CD4-positive, alpha-beta T cell treated with Interleukin-10 for 1 hour (primary cell): ENCODE measurements at places on chromosomes 12 and 14.

GRCh38 chr14:24853446-24853845, 196.5 kb downstream of the STXBP6 start:
- no peak for DNase-seq

GRCh38 chr12:23587833-23588559, 361.5 kb downstream of the SOX5 start:
- DNase-seq = no peak

DNA sequence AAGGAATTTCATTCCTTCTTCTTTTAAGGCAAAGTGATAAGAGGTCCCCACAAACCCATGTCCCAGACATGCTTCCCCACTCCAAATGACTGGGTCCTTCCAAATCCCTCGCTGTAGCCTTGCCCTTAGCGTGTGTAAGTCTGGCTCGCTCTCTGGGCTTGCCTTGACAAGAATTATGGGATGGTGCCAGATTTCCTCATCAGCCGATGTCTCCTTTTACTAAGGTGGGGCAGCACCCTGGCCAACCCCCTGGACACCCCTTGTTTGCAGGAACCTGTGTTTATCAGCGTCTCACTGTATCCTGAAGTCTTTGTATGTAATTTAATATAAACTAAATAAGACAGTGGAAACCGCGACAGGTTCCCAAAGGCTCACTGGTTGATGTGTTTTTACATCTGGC, 493.3 kb downstream of the EGLN3 start:
- no peak for DNase-seq

DNA sequence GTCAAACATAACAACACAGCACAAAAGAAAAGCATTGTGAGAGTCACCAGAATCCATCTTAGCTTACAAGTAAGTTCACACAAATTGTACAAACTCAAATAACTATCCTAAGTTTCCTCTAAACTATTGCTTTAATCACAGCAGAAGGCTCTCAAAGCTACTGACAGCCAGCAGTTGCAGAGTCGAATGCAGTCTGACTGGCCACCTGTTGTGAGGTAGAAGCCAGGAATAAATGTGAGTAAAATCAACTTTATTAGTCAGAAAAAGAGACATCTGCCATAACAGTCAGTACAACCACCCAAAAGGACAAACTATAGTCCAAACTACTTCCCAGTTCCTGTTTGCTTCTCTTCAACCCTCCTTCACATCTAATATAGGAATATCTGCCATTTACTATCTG, 231.7 kb upstream of the USP15 start:
- no peak for DNase-seq

GRCh38 chr14:87652278-87652677, 340.7 kb downstream of the GALC start:
- DNase-seq = no peak

- no peak for DNase-seq
These were observed 465.3 kb downstream of the RAD51B start for GRCh38 chr14:68284834-68285233.
